ENCODE measurements at places on chromosomes 12 and 14. TPM values are rescaled to one million over a fixed set of nuclear protein-coding genes. Genes with fewer than 3 reads are reported as not detected.

The IAPP gene
- not detected for polyA plus RNA-seq

The ANO2 gene
- polyA plus RNA-seq: not detected

The SERPINA9 gene
- polyA plus RNA-seq: not detected

The P2RX2 gene
- polyA plus RNA-seq: not detected

The TOMM20L gene
- polyA plus RNA-seq: not detected

The NRXN3 gene
- not detected for polyA plus RNA-seq

The GCH1 gene
- 17.0 TPM for polyA plus RNA-seq

GRCh38 chr12:49332441-49332861 is 4.5 kb downstream of the C1QL4 start:
- H3K4me1 ChIP-seq: peaks cover 31% of the 10 kb centered on the region
- H3K4me3 ChIP-seq: no peak overlapping the region
- DNase-seq: peak; percentile 14
- no peaks in the 10 kb centered on the region for H3K36me3 ChIP-seq

GRCh38 chr12:22299294-22299912 is 35.1 kb downstream of the ST8SIA1 start:
- no peak overlapping the region for H3K4me3 ChIP-seq
- H3K27me3 ChIP-seq: no peaks in the 10 kb centered on the region
- no peaks in the 10 kb centered on the region for H3K4me1 ChIP-seq
- H3K27ac ChIP-seq: no peak overlapping the region
- DNase-seq: no peak

DNA sequence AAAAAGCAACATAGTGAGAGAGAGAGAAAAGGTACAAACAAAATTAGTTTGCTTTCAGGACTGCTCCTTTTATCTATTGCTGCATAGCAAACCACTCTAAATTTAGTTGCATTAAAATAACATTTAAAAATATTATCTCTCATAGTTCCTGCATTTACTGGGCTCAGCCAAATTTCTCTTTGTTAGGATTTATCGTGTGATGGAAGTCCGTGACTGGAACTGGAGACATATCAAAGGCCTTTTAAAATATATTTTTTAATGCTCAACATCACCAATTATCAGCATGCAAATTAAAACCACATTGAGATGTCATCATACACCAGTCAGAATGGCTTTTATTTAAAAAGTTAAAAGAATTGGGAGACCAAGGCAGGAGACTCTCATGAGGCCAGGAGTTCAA is 107.6 kb upstream of the SYT1 start:
- no peaks in the 10 kb centered on the region for H3K36me3 ChIP-seq
- no peak overlapping the region for H3K27ac ChIP-seq
- no peak for DNase-seq
- no peak overlapping the region for H3K4me3 ChIP-seq
- no peaks in the 10 kb centered on the region for H3K4me1 ChIP-seq

- H3K27me3 ChIP-seq: no peaks in the 10 kb centered on the region
- no peak for DNase-seq
- H3K27ac ChIP-seq: no peak overlapping the region
- peaks cover 27% of the 10 kb centered on the region for H3K36me3 ChIP-seq
Observed at GRCh38 chr12:48041591-48042423, 37.5 kb upstream of the COL2A1 start.

DNA sequence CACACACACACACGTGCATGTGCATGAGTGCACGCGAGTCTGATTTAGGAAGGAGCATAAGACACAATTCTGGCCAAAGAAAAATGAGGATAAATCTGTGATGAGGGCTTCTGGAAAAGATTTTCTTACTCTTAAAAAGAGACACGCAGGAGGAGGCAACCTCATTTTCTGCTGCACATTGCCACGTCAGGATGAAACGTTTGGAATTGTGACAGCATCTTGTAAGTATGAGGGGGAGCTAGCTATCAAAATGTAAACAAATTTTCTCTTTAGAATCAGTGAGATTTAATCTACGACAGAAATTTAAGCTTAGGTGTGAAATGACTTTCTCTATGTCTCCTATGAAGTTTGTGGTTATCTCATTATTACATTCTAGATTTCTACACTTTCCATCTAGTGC is 31.1 kb upstream of the NUBPL start:
- no peak for DNase-seq
- H3K27me3 ChIP-seq: no peaks in the 10 kb centered on the region
- H3K36me3 ChIP-seq: no peaks in the 10 kb centered on the region
- H3K4me3 ChIP-seq: no peak overlapping the region
- no peak overlapping the region for H3K27ac ChIP-seq

GRCh38 chr12:127750076-127750840 is 516.7 kb upstream of the TMEM132C start:
- no peak overlapping the region for H3K27ac ChIP-seq
- no peak overlapping the region for H3K4me3 ChIP-seq
- no peaks in the 10 kb centered on the region for H3K27me3 ChIP-seq
- no peaks in the 10 kb centered on the region for H3K4me1 ChIP-seq
- DNase-seq: no peak
- no peaks in the 10 kb centered on the region for H3K36me3 ChIP-seq

DNA sequence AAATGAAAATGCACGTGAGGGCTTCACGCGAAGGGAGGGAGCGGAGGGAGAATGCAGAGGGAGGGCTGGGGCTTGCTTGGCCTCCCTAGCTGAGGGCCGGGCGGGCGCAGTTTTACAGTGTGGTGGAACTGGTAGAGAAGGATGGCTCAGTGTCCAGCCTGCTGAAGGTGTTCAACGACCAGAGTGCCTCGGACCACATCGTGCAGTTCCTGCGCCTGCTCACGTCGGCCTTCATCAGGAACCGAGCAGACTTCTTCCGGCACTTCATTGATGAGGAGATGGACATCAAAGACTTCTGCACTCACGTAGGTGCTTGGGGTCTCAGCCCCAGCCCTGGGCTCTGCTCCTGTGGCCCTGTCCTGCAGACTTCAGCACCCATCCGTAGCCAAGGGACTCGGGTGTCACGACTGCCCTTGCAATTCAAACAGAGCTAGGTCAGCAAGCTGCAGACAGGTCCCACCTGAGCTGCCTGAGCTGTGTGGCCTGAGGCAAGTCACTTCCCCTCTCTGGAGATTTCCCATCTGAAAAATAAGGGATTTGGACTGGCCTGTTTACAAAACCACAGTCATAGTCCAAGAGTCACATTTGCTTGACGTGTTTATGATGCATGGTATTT is 18.4 kb downstream of the OTUB2 start:
- no peaks in the 10 kb centered on the region for H3K4me1 ChIP-seq
- no peak for DNase-seq
- H3K36me3 ChIP-seq: peaks cover 43% of the 10 kb centered on the region
- H3K4me3 ChIP-seq: no peak overlapping the region
- H3K27ac ChIP-seq: no peak overlapping the region

DNA sequence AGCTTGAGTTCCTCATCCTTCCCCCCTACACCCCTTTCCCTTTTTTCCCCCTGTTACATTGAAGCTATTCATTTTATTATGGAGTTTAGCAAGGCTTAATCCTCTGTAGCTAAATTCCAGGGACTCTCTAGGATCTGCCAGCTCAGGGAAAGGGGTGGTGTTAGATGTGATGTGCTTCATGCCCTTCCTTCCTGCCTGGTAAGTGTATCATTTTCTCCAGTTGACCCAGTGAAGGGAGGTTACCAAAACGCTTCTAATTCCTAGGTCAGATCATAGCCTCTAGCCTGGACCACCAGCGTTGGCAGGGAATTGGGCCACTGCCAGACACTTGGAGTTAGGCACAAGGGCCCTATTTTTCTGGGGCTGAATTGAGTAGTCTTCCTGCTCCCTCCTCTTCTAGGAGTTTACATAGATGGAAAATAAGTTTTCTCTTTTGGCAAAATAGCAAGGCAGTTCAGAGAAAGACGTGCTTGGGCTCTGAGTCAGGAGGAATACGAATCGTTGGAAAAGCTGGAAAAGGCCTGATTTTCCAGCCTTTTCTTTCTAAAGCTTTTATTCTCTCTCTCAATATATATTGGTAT is 88.3 kb downstream of the NPAS3 start:
- H3K27ac ChIP-seq: no peak overlapping the region
- no peaks in the 10 kb centered on the region for H3K4me1 ChIP-seq
- no peaks in the 10 kb centered on the region for H3K36me3 ChIP-seq
- DNase-seq: no peak

DNA sequence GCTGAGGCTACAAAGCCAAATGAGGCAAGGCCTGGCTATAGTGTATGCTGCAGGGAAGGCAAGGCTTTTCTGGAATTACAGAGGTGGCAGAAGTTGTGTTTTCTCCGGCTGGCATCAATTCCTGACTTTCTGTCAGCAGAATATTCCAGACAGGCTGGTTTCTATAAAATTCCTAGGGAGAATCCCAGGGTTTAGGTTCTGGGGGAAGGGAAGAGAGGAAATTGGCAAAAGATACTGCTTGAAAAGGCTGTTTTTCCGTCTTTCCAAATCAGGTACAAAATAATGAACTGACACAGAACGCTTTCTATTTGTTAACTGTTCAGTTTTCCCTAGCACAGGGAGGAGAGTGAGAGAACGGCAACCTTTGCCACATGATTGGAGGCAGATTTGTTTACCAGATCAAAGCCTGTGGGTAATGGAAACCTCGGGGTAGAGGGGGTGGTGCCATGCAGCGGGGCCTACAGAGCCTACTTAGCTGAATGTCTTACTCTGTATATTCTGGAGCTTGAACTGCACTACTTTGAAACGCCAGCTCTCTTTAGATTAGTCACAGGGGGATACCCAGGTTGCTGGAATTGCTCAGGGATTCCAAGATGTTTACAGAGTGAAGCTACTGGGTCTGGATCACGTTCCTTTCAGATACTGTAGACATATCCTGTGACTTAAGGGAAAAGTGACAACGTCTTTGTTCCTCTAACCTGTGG is 65.8 kb upstream of the DACT1 start:
- no peaks in the 10 kb centered on the region for H3K36me3 ChIP-seq
- no peak for DNase-seq
- no peaks in the 10 kb centered on the region for H3K4me1 ChIP-seq
- no peaks in the 10 kb centered on the region for H3K27me3 ChIP-seq
- H3K4me3 ChIP-seq: no peak overlapping the region
- H3K27ac ChIP-seq: no peak overlapping the region

DNA sequence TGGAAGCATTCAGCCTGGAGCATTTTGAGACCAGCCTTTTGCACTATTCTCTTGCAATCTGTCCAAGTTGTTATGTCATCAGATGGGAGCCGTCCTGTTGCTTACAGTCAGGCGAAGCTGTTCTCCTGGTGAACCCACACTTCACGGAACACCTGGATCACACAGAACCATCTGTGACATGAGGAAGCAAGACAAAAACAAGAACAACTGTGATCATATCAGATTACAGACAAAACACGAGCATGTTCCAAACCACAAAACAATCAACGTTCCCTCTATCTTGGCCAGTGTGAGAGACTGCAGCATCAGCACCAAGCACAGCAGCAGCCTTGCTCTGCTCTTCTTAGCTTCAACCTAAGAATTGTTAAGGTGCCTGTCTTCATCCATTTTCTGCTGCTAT is 180.5 kb upstream of the SFSWAP start:
- H3K27me3 ChIP-seq: no peaks in the 10 kb centered on the region
- no peak overlapping the region for H3K27ac ChIP-seq
- no peaks in the 10 kb centered on the region for H3K36me3 ChIP-seq
- no peak overlapping the region for H3K4me3 ChIP-seq
- DNase-seq: no peak

DNA sequence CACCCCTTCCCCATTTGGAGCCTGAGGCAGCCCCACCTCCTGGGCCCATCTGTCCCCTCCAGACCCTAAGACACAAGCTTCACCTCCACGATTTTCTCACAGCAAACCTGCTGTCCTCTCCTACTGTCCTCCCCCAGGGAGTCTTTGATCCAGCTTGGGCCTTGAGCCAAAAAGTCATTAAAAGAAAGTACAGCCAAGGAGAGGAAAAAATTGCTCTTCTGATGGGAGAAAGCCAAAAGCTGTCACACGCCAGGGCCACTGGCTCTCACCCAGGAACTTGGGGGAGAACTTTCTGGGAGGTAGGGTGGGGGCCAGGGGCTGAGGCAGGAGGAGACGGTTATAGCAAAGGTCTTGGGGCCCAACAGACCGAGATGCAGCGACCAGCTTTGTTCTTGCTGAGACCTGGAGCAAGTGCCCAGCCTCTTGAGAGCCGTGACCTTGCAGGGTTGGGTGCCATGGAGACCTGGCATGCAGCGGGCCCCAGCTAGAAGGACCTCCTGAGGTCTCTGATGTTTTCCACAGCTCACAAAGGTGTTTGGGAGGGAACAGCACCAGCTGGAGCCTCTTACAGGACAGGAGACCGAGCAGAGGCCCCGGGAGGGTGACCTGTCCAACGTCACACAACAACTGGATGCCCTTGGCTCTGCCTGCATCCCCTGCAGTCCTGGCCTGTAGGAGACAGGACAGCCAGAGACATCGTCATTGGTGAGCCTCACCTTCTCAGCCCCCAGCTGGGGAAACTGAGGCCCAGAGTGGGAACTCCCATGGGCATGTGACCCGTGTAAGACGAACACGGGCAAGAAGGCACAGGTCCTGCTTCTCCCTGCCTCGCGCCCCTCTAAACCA is 124.5 kb downstream of the CALM1 start:
- DNase-seq: no peak
- no peaks in the 10 kb centered on the region for H3K36me3 ChIP-seq
- no peak overlapping the region for H3K4me3 ChIP-seq
- no peaks in the 10 kb centered on the region for H3K27me3 ChIP-seq
- no peaks in the 10 kb centered on the region for H3K4me1 ChIP-seq

DNA sequence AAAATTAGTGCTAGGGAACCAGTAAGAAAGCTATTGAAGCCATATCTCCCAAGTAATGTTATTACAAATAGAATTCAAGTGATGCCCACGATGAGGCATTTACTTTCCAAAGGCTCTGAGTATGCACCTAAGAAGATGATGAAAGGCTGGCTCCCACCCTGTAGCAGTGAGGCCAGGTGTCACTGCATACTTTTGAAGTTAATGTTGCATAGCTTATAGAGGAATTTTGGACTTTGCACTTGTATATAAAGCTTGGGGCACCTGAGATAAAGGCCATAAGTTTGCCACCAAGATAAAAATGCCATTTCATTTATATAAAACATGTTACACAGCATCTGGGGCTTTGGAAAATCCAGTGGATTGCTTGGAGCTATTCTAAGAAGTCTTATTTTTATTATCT is 96.2 kb downstream of the PTPRB start:
- no peak overlapping the region for H3K4me3 ChIP-seq
- no peaks in the 10 kb centered on the region for H3K4me1 ChIP-seq
- no peak for DNase-seq
- H3K27ac ChIP-seq: no peak overlapping the region
- H3K27me3 ChIP-seq: no peaks in the 10 kb centered on the region
- no peaks in the 10 kb centered on the region for H3K36me3 ChIP-seq

GRCh38 chr14:28877923-28878322 is 111.3 kb downstream of the FOXG1 start:
- no peaks in the 10 kb centered on the region for H3K36me3 ChIP-seq
- no peak overlapping the region for H3K4me3 ChIP-seq
- H3K27ac ChIP-seq: no peak overlapping the region
- no peaks in the 10 kb centered on the region for H3K27me3 ChIP-seq

DNA sequence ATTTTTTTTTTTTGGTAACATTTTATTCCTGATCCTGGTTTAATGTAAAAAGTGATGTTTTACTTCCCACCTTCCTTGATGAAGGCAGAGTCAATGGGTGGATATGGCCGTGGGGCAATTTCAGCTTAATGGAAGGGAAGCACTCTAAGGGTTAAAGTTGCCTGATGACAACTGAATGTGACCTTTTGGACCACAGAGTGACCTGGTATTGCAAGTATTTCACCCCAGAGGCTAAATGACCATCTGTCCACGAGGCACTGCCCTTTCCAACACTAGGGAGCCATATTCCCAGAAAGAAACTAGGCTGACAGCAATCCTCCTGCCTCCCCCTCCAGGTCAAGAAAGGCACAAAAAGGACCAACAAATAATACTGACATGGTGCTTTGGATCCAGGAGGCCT is 4.8 kb downstream of the CCDC177 start:
- H3K27ac ChIP-seq: no peak overlapping the region
- no peaks in the 10 kb centered on the region for H3K36me3 ChIP-seq
- peaks cover 20% of the 10 kb centered on the region for H3K4me1 ChIP-seq
- H3K27me3 ChIP-seq: peaks cover 59% of the 10 kb centered on the region
- H3K4me3 ChIP-seq: no peak overlapping the region
- DNase-seq: no peak
